ENCODE measurements at places on chromosomes 7 and 10.

DNA sequence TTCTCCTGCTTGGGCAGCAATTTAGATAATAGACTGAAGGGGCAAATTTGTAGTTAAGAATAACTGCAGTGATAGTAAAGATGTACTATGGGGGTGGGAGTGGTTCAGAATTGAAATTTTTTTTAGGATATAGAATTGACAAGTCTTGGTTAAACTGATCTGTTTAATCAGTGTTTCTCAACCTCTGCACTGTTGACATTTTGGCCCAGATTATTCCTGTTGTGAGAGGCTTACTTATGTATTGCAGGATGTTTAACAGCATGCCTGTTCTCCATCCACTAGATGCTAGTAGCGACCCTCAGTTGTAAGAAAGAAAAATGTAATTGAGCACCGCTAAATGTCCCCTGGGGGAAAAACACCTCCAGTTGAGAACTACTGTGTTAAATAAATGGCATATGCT lies 176.5 kb downstream of the CCDC7 start:
- no peak for DNase-seq

DNA sequence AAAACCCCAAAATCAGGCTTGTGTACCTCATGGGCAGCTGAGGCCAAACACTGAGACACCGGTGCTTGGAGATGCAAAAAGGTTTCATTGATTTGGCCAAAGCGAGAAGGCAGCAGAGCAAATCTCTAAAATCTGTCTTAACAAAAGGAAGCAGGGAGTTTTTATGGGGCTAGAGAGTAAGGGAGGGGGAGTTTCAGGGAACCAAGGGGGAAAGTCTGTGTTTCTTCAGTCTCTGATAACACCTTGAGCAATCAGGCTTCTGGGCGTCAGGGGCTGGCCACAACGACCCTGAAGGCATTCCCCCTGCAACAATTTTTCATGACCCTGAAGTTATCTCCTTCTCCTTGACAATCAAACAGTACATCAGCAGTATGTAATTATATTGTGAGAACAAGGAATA lies 2.7 kb upstream of the ZNF786 start:
- DNase-seq, result no peak

DNA sequence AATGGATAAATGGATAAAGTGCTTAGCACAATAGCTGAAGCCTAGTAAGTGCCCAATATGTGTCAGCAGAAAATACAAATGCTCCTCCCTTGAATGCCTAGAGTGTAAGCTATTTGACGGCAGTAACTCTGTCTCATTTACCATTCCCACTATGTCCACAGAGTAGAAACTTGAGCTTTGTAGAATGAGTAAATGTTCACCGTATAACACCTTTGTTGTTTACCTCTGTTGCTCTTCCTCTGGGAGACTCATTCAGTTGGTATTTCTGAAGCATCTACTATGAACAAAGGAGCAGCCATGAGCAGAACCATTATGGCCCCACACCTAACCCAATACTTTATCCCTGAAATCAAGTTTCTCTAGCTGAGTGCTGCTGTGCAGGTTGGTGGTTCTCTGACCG lies 8.4 kb upstream of the SLC16A12 start:
- DNase-seq, result no peak

- no peak for DNase-seq
These were observed 34.1 kb downstream of the LRRC20 start for GRCh38 chr10:70348228-70348850.

DNA sequence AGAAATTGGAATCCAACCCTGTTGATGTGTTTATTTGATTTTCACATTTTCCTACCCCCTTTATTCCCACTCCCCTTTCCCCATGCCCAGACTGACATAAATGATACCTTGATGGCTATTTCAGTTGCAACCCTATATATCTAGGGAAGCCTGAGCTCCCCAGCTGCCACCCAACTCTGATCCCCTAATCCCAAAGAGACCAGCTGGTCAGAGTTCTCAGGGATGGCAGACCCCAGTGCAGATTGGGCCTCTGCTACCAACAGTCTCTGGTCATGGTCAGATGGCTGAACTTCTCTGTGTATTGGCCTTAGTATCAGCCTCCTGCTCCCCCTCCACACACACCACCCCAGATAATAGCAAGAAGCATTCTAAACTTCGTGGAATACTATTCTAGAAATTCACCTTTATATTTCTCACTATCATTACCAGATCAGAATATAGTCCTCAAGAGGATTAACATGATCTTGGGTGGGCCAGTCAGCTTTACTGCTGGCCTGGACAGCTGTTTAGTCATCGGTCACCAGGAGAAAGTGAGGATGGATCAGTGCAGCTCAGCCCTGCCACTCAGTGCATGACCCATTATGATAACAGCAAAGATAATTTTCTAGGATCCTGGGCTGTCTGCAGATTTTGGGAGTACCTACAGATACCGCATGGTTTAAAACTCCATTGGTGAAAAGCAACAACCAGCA lies 24.5 kb upstream of the BTRC start:
- no peak for DNase-seq

- no peak for DNase-seq
These were observed 592.3 kb upstream of the GALNT17 start for GRCh38 chr7:70539617-70540016.

GRCh38 chr10:73159038-73159648 lies 8.7 kb downstream of the ECD start:
- no peak for DNase-seq

DNA sequence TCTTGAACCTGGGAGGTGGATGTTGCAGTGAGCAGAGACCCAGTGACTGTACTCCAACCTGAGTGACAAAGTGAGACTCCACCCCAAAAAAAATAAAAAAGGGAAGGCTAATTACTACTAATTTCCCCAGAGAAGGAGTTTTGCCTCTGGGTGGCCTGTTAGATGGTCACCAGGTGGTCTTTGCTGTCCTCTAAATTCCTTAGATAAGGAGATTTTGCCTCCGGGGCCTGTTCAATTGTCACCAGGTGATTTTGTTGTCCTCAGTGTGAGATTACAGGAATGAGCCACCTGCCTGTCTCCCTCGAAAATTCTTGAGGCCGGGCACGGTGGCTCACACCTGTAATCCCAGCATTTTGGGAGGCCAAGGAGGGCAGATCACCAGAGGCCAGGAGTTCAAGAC lies 24.4 kb upstream of the ZMIZ2 start:
- DNase-seq, result no peak

All from nucleus accumbens (tissue), 56 donors.